ENCODE measurements at places on chromosomes 7 and 10. TPM values are rescaled to one million over a fixed set of nuclear protein-coding genes. Genes with fewer than 3 reads are reported as not detected.

GRCh38 chr7:153941061-153941460 is 111.1 kb upstream of the DPP6 start:
- no peak for DNase-seq

Gene PLXNA4
- total RNA-seq = not detected

DNA sequence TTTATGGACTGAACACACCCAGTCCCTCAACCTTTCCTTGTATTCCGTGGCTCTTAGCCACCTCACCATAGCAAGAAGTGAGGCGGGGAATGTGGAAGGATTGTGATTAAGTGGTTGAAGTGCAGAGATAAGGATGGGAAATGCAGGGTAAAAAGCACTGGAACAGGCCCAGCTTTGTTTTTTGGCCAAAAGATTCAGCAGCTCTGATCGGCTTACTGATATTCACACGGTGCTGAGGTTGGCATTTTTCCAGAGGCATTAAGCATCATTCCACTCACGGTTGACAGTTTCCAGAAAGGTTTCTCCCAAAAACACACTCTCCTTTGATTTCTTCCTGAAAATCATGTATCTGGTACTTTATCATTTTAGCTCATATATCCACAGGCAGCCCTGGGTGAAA is 544.2 kb downstream of the CNTNAP2 start:
- DNase-seq = no peak

DNA sequence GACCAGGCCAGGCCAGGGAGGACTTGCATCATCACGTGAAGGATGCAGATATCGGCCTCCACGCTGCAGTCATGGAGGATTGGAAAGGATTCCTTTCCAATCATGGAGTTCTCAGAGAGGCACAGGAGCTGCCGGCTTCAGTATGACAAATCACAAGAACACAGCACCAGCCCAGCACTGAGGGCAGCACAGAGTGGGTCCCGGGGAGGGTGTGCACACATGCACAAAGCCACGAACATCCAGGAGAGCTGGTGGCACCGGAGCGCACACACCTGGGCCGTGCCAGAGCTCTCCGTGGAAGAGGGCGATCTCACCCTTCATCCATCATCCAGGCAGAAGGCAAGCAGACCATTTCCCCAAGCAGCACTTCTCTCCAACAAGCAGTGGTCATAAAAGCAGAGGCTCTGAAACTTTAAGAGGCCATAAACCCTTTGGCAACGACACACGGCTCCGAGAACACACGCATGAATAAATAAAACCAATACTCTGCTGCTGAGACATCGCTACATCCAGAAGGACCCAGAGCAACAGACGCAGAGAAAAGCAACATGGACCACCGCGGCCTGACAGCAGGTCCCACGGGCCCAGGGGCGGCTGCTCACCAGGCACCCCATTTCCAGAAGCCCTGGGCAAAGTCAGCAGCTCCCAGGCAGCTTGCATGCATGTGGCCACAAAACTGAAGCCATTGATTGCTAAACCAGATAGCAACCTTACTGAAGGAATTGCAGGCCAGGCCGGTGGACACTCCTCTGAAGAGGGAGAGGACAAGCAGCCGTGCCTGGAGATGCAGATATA is 180.8 kb downstream of the USP6NL start:
- no peak for DNase-seq

- no peak for DNase-seq
These were observed 14.6 kb downstream of the PHTF2 start for GRCh38 chr7:77813180-77813579.

Gene PAOX
- total RNA-seq = 1.8 TPM

- peak; percentile 79 for DNase-seq
These were observed 103.4 kb upstream of the MDFIC start for GRCh38 chr7:114818501-114818900.

Gene ASB10
- total RNA-seq = not detected

Gene GALNT17
- total RNA-seq = not detected

GRCh38 chr7:102326157-102326889 is 29.9 kb downstream of the SPDYE6 start:
- DNase-seq = no peak

DNA sequence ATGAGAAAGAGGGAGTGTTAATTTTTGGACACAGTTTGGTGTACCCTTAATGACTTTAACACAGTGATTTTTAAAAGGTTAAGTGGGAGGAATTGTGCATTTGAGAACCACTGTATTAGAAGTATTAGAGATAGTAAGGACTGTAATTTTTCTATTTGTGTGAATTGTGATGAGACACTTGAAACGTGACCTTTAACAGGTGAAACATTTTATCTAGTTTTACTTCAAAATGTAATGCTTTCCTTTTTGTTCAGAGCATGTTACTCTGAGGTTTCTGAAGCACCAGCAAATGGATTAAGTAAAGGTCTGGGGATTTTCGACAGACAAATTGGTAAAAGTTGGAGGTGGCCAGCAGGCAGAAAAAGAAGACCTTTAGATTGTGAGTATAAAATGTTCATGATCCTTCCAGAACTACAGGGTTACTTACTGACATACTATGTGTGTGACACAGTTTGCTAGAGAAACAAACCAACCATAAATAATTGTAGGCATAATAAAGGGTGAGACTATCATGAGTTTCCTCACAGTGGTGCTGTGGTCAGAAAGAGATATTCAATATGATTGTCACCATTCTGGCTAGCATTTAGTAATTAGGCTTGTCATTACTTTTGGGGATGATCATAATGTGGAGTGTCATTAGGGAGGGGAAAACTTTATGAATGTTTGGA is 26.1 kb downstream of the LCOR start:
- DNase-seq = no peak

DNA sequence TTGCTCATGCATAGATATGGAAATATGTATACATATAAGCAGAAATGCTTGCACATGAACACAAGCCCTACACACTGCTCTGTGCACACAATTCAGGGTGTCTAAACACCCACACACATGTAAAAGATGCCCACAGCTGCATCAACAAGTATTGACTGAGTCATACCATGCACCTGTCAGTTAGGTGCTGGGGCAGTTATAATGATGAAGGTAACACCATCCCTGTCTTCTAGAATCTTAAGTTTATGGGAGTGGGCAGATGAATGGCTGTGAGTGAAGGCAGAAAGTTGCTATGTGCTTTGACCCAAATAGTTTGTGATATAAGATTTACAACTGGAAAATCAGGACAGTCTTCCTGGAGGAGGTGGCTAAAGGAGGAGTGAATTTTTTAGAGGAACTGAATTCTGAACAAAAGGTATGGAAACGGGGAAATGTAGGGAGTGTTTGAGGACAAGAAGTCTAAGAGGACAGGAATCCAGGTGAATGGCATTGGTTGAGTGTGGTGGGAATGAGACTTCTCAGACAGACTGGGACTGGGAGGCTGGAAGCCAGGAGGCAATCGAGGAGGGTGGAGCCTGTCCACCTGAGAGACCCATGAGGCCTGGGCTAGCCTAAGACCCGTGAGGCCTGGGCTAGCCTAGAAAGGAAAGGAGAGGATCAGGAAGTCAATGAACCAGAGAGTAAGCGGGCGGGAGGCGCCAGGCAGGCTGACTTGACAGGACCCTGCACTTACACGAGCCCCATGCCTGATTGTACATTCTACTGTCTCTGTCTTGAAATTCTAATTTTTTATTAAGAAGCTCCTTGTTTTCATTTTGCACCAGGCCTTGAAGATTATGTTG is 20.7 kb downstream of the POLL start:
- DNase-seq = no peak

DNA sequence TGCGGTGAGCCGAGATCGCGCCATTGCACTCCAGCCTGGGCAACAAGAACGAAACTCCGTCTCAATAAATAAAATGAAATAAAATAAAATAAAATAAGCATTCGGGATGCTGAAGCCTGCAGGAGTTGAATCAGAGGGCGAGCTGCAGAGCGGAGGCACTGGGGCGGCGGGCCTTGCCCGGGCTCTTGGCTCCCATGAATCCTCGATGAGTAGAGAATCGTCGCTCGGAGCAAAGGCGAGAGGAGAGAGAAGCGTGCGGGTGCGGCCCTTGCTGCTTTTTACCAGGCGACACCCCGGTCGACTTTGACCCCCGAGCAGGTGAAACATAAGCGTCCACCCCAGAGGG is 168.3 kb downstream of the UBE2H start:
- DNase-seq = no peak
